ENCODE measurements at places on chromosomes 2 and 18.

DNA sequence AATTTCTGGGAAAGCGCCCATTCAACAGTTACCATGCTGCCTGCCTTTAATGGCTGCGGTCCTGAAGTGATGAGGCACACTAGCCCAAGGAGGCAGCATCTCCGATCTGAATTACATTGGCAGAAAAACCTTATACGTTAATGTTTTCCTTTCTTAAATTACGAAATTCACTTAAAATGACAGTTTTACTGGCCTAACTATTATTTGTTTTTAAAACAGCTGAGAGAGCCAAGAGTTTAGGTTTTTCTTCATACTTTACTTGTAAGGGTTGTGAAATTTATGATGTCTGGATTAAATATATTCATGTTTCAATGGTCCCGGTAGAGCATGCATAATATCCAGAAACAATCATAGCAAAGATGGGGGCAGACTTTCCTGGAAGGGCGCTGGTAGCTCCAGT lies 115.2 kb upstream of the REV1 start:
- DNase-seq: no peak

GRCh38 chr2:218261423-218262236 lies 815 bp downstream of the GPBAR1 start:
- no peak for DNase-seq

- no peak for DNase-seq
These were observed 113.8 kb downstream of the KYNU start for GRCh38 chr2:142991295-142991694.

- DNase-seq: no peak
These were observed 61.8 kb downstream of the NCOA1 start for GRCh38 chr2:24552836-24553235.

DNA sequence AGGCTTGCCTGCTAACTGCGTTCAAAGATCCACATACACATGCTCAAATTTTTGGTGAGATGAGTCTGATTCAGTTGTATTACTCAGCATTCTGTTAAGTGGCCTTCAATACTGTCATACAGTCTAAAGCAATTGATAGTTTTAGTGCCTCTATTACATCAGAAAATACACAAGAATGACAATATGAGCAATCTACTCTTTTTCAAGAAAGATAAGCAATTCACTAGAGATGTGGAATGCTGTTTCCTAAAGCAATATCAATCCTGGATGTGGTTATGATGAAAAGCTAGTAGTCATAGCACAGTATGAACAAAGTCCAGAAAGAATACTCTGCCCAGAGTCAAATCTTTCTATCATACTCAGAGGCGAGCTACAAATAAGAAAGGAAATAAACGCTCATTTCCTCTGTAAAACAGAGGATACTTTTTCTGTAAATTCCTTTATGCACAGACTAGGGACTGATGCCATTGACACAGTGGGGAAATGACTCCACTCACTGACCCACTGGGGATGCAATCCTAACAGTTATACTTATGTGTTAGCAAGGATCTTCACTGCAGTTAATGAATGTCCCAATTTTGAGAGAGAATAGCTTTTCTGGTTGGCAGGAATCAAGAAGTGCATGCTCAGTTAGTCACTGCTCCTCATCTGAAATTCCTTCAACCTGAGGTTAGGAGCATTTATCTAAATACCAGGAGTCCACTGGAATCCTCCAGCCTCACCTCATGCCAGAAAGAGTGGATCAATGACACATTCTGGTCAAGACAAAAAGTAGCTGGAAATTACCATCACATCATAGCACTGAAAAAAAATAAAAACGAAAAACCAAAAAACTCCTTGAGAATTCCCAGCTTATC lies 83.3 kb downstream of the PDE11A start:
- DNase-seq: no peak

DNA sequence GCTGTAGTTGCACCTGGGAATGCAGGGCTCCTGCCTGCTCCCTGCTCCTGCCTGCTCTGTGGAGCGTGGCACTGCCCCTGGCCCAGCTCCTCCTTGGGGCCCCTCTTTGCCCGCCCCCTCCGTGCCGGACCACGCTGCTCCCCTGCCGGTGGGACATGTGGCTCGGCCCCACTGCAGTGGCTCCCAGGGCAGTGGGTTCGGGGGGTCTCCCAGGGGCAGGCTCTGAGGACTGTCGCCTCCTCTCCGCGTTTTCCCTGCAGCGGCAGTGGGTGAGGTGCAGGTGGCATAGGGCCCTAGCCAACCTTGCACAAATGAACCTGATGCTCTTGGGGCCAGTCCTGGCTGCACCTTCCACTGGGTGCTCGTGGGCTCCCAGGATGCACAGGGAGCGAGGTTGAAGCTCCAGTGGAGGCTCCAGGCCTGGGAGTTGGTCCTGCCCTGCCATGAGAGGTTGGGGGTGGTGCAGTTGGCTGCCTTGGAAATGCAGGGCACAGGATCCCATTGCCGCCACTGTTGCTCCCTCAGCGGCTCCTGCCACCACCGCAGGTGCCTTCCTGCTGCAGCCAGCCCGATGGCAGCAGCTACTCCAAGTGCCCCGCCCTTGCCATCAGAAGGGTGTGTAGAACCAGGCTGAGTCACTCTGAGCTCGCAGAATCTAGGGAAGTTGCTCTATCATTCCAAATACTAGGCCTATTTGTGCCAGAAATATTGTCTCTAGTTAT lies 313.1 kb upstream of the SYT4 start:
- no peak for DNase-seq

DNA sequence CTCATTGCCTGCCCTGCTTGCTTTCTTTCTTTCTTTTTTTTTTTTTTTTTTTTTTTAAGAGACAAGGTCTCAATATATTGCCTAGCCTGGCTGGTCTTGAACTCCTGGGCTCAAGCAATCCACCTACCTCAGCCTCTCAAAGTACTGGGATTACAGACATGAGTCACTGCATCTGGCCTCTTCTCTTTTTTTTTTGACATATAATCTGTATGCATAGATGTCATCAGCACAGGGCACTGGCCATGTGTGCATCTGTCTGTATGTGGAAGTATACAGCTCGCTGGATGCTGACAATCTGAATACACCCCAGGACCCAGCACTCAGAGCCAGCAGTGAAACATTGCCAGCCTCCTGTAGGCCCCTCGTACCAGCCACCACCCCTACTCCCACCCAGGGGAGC lies 49.5 kb downstream of the TFCP2L1 start:
- DNase-seq: no peak
